ENCODE measurements at places on chromosomes 16 and 17.

DNA sequence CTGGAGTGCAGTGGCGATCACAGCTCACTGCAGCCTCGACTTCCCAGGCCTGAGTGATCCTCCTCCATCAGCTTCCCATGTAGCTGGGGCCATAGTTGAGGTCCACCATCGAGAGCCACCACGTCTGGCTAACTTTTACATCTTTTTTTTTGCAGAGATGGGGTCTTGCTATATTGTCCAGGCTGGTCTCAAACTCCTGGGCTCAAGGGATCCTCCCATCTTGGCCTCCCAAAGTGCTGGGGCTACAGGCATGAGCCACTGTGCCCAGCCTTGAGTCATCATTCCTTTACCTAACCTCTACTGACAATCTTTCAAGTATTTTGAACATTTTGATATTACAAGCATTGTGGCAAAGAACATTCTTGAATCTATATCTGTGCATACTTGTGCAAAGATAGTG is 9.4 kb upstream of the CCDC92B start:
- DNase-seq, result no peak

GRCh38 chr17:28379814-28380801 is 8.6 kb downstream of the SARM1 start:
- DNase-seq, result no peak

- no peak for DNase-seq
Observed at GRCh38 chr16:66131156-66131807, 235.2 kb upstream of the CDH5 start.

- no peak for DNase-seq
Observed at GRCh38 chr16:87954361-87954760, 3.1 kb downstream of the BANP start.

- DNase-seq, result no peak
Observed at GRCh38 chr17:7852919-7853690, 1.8 kb upstream of the TMEM88 start.

- DNase-seq, result no peak
Observed at GRCh38 chr17:65015855-65016254, 40.7 kb downstream of the GNA13 start.

GRCh38 chr16:30937692-30938091 is 11.2 kb upstream of the ORAI3 start:
- DNase-seq, result no peak

DNA sequence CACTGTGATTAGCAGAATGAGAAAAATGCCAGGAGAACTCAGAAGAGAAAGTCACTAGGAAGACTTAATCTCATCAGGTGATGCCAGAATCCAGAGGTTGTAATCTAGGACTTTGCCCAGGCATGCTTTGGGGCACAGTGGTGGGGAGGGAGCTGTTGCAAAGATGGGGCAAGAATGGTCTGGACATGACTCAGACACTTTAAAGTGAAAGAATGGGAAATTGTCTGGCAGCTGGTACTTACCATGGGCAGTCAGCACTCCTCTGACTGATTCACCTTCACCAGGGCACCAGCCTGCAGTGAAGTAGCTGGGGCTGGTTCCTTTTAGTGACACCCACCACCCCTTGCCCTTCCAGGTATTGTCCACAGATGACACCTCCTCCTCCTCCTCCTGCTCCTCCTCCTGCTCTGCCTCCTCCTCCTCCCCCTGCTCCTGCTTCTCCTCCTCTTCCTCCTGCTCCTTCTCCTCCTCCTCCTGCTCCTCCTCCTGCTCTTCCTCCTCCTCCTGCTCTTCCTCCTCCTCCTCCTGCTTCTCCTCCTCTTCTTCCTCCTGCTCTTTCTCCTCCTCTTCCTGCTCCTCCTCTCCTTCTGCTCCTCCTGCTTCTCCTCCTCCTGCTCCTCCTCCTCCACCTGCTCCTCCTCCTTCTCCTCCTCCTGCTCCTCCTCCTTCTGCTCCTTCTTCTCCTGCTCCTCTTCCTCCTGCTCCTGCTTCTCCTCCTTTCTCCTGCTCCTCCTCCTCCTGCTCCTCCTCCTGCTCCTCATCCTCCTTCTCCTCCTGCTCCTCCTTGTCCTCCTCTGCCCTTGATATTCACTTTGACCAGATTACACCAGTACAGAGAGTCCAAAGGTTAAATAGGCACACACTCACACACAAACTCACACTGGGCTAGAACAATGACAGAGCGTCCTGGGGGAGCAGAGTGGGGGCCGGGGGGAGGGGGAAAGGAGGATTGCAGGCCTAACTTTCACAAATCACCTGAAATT is at the start of gene CHD9NB:
TSS of gene CHD9NB (minus strand) at position 379 of the 983 bp plus-strand sequence. CDS start 8,739 bp downstream, outside the sequence.
- no peak for DNase-seq

DNA sequence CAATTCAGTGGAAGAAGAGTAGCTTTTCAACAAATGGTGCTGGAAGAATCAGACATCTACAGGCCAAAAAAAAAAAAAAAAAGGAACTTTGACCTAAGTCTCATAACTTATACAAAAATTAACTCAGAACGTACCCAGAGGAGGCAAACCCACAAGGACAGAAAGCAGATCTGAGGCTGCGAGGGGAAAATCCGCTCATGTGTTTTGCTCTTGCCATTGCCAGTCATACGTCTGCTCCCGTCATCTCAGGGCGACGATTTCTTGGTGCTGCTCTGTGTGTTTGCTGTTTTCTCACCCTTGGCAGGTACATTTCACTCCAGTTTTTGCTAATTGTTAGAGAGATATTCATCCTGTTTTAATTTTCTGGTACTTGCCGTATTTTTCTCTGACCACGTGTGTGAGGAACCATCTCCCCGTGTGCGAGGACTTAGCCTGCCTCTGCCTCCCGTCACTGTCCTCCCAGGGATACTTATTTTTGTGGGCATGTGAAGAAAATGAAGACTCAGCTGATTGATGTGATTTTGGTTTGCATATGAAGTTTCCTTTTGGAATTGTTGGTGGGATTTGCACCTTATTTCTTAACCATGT is 33.4 kb upstream of the ACSF3 start:
- no peak for DNase-seq

- DNase-seq, result no peak
Observed at GRCh38 chr16:1584926-1585484, 26.9 kb downstream of the IFT140 start.

DNA sequence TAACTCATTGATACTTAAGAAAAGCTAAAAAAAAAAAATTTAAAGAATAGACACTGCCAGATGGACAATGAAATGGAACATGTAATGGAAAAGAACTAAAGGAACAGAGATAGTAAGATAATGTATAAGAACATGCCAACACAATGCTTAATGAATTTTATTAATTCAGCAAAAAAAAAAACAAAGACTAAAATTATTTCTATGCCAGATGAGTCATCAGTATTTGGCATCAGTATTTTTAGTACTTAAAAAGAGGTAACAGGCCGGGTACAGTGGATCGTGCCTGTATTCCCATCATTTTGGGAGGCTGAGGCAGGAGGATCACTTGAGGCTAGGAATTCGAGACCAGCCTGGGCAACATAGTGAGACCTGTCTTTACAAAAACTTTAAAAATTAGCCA is 168.5 kb downstream of the CYB561 start:
- no peak for DNase-seq

GRCh38 chr16:19071811-19072777 is 4.7 kb downstream of the COQ7 start:
- DNase-seq, result no peak

DNA sequence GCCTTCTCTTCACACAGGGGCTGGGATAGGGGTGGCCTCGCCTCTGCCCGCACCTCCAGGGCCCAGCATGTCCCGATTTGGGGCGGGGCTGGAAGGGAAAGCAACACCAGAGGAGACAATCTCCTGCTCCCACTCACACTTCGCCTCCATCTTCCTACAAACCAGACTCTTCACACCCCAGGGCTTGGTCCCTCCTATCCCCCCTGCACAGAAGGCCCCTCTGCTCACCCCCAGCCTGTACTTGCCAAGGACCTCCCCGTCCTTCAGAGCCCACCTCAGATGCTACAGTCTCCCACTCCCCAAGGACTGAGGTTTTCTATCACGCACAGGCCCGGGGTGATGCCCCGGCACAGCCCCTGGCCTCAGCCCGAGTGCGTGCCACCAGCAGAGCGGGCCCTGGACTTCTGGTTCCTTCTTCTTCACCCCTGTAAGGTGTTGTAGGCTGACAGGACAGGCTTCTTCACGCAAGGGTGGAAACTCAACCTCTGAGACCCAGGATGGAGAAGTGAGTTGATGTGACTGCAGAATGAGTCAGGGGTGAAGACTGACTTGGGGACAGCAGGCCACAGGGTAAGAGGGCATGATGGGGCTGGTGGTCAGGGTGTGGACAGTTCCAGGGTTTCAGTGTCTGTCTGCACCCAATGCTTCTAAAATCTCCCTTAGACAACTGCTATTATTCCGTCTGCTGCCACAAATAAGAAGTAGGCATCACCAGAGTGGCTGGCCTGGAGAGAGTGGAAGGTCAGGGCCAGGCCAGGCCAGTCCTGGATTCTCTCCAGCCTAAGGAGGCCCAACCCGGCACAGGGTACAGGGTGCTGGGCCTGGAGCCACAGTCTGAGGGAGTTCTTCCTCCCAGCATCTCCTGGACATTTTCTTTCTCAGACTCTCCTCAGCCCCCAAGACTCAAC is 2.5 kb downstream of the ITGAE start:
- no peak for DNase-seq

DNA sequence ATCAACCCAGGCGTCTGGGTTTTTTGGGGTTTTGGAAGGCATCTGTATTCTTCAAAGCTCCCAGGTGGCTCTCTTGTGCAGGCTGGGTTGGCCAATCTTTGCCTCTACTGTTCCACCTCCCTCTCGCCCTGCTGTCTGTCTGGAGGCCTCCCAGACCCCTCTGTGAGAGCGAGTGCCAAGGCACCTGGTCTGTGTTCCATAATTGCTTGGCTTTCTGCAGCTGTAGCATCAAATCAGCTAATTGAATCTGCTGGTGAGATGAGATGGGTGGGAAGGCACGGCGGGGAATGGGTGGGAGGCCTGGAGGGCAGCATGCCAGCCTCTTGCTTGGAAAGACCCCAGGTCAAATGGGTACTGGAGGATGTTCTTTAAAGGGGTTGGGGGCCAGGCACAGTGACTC is 52.5 kb upstream of the CLEC19A start:
- no peak for DNase-seq

GRCh38 chr17:49508061-49508865 is 13.2 kb downstream of the NGFR start:
- DNase-seq, result no peak

GRCh38 chr17:50620237-50620636 is 14.4 kb upstream of the ABCC3 start:
- no peak for DNase-seq

- DNase-seq, result no peak
Observed at GRCh38 chr16:82195917-82196494, 26.0 kb upstream of the MPHOSPH6 start.

- DNase-seq, result no peak
Observed at GRCh38 chr17:76539631-76540271, at the start of gene PRCD. Gene PRCD (plus strand): TSS chr17:76540044. CDS start chr17:76540142, 98 bp downstream.

DNA sequence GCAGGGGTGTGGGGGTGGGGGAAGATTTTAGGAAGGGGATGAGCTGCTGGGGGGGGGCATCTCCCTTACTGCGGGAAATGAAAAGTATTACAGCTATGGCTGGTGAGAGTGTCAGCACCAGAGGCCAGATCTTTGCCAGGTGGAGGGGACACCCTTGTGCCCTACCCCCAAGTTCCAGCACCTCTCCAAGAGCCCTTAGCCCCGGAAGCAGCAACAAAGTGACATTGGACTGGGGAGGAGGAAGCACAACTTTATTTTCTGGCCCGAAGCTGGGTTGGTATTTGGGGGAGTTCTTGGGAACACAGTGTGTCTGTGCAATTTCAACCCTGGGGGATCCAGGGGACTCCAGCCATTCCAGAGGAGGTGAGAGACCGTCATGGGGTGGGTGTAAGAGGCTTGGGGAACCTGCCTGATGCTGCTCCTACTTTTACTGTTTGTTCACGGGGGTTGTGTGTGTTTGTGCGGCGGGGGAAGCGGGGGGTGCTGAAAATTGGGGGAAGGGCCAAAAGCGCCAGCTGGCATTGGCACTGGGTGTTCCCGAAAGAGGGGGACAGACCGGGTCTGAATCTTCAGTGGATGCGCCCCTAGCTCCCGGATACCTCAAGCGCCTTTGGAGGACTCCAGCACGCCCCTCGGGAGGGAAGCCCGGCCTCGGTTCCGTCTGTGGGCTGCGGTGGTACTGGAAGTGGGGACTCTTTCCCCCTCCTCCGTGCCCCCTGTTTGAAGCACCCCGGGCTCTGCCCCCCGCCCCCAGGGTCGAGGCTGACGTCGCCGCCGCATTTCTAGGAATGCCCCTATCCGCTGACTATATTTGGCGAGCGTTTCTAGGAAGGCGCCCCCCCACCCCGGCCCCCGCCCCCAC is 230.3 kb downstream of the MRTFB start:
- no peak for DNase-seq
